ENCODE measurements at places on chromosomes 7 and 10. TPM values are rescaled to one million over a fixed set of nuclear protein-coding genes. Genes with fewer than 3 reads are reported as not detected.

The FXYD4 gene
- not detected for total RNA-seq

The GIMAP5 gene
- not detected for total RNA-seq

The SPDYE9 gene
- total RNA-seq: not detected

The NPSR1 gene
- not detected for total RNA-seq

The PRKAR1B gene
- 31.5 TPM for total RNA-seq

The NPTX2 gene
- 0.25 TPM for total RNA-seq

The TMEM213 gene
- not detected for total RNA-seq

The MBL2 gene
- not detected for total RNA-seq

The CYP2E1 gene
- total RNA-seq: 0.11 TPM

The PODXL gene
- total RNA-seq: 51.5 TPM

The SUGCT gene
- 1.5 TPM for total RNA-seq

The MDFIC gene
- 22.7 TPM for total RNA-seq

The NANOS1 gene
- total RNA-seq: 2.6 TPM

The SMKR1 gene
- 7.8 TPM for total RNA-seq

The IGFBP1 gene
- 72.9 TPM for total RNA-seq
